Natural killer cell (primary cell): ENCODE measurements at places on chromosomes 13 and 19. TPM values are rescaled to one million over a fixed set of nuclear protein-coding genes. Genes with fewer than 3 reads are reported as not detected.

LPAR6 gene
- 48.9 TPM for total RNA-seq

GRCh38 chr13:44668688-44669087 lies 92.6 kb upstream of the TSC22D1 start:
- no peak for DNase-seq

PCCA gene
- total RNA-seq, result 28.2 TPM

LCP1 gene
- total RNA-seq, result 1,088 TPM

DNA sequence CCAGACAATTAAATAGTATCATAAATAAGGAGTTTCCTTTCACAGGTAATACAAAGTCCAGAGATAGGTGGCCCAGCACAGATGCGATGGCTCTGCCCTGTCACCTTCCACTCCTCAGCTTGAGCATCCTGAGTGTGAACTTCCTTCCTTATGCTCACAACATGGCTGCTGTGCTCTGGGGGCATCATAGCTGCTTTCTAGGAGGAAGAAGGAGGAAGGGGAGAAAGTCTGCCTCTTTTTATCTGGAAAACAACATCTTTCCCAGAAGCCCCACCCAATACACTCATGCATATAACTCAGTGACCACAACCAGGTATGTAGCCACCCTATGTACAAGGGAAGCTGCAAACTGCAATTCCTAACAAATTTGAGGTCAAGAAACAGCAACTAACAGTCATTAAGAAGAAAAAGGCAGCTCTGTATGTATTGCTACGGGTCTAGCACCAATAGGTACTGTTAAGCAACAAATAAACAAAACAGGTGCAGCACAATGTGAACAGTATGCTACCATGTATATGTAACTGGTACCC lies 201.2 kb upstream of the UBL3 start:
- no peak for DNase-seq

DNA sequence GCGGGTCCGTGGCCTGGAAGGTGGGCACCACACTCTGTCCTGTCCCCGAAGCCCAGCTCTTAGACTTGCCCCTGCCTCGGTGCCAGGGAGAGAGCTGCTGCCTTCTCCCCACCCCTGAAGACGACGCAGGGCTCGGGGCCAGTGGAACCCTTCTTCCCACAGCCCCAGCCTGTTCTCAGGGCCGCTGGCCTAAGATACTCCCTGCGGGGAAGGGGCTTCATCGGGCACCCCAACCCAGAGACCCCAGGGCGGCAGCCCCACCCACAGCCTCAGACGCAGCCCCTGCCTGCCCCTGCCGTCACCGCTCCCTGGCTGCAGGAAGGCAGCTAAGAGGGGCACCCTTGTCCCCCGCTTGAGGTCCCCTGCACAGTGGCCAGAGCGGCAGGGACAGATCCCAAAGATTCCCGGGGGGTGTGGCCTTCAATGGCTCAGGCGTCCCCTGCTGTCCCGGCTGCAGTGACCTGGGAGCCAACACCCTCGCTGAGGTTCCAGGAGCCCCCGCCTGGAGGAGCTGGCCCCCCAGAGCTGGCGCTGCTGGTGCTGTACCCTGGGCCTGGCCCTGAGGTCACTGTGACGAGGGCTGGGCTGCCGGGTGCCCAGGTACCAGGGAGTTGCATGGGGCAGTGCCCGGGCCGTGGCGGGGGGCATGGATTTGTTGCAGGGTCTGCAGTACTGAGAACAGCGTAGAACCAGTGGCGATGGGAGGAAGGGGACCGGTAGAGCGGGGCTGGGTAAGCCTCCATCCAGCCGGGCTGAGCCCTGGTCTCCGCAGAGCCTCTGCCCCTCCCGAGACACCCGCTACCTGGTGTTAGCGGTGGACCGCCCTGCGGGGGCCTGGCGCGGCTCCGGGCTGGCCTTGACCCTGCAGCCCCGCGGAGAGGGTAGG lies 1.0 kb downstream of the AMH start:
- DNase-seq, result no peak

ELL gene
- 63.8 TPM for total RNA-seq

DNA sequence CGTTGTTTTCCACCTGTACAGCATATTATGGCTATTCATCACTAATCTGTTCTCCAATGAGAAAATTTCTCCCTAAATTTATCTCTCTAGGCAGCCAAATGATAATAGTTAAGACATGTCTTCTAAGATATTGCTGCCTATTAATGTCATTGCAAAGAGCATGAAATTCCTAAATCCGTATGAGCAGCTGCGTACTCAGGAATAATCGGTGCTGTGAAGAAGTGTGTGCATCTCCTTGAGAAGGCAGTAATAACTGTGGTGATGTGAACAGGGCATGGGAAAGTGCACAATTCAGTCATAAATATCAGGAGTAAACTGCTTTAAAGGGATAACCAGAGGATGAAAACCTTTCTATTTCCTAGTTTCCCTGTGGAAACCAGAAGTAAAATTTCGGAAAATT lies 112.2 kb downstream of the SLITRK5 start:
- DNase-seq, result no peak

DACT3 gene
- total RNA-seq, result not detected

- no peak for DNase-seq
Observed at GRCh38 chr19:44799627-44800346, 9.1 kb upstream of the BCAM start.

- DNase-seq, result no peak
Observed at GRCh38 chr13:91664039-91664438, 265.6 kb downstream of the GPC5 start.

DNA sequence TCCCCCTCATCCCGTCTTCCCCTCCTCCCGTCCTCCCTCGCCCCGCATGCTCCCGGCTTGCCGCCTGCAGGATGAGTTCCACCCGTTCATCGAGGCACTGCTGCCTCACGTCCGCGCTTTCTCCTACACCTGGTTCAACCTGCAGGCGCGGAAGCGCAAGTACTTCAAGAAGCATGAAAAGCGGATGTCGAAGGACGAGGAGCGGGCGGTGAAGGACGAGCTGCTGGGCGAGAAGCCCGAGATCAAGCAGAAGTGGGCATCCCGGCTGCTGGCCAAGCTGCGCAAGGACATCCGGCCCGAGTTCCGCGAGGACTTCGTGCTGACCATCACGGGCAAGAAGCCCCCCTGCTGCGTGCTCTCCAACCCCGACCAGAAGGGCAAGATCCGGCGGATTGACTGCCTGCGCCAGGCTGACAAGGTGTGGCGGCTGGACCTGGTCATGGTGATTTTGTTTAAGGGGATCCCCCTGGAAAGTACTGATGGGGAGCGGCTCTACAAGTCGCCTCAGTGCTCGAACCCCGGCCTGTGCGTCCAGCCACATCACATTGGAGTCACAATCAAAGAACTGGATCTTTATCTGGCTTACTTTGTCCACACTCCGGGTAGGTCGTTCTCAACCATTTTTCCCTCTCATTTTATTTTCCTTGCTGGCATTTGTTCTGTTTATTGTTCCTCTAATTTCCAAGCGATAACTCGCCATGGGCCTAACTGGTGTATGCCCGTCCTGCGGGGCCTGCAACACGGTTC lies 29.8 kb downstream of the NFIX start:
- DNase-seq, result no peak
